Hippocampal formation (tissue), 2 donors: ENCODE measurements at places on chromosomes 1 and 21.

- peak; percentile 55 for DNase-seq
These were observed 89.4 kb upstream of the IPO9 start for GRCh38 chr1:201739492-201740085.

DNA sequence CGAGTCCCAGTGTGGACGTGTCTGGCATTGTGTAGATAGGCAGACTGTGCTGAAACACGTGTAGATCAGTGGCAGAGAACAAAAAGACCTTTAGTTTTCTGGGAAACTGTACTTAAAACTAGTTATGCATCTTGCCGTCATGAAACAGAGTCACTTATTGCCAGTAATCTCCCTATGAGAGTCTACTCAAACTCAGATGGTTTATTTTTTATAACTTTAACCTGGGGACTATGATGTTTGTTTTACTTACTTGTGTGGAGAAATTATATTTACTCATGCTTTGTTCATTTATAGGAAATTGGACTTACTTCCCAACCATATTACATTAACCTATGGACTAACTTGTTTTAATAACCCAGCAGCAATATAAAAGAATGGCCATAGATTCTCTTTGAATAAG, 54.1 kb upstream of the ABCG1 start:
- no peak for DNase-seq

DNA sequence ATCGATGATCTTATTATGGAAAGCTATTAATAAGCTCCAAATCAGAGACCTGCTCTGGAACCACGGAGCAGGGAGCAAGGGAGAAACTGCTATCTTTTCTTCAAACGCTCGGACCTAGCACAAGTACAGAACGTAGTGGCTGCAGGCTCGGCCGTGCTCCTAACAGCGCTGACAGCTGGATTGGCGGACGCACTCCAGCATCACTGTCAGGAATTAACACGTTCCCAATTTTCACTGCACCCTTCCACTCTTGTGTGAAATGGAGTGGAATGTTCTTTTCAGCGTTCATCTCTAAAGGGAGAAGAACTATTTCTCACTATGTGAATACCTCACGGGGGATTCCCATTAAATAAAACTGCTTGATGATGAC, 106.9 kb downstream of the ZNF281 start:
- peak; percentile 36 for DNase-seq

GRCh38 chr21:41048145-41048544, 119.8 kb upstream of the BACE2 start:
- no peak for DNase-seq

DNA sequence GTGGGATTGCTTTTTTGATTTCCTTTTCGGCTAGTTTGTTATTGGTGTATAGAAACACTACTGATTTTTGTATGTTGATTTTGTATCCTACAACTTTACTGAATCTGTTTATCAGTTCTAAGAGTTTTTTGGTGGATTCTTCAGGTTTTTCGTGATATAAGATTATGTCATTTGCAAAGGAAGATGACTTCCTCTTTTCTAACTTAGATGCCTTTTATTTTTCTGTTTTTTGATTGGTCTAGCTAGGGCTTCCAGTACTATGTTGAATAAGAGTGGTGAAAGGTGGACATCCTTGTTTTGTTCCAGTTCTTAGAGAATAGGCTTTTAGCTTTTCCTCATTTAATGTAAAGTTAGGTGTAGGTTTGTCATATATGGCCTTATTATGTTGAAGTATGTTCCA, 13.1 kb upstream of the NHLH2 start:
- no peak for DNase-seq

- no peak for DNase-seq
These were observed 28.0 kb downstream of the NUAK2 start for GRCh38 chr1:205293350-205294074.

DNA sequence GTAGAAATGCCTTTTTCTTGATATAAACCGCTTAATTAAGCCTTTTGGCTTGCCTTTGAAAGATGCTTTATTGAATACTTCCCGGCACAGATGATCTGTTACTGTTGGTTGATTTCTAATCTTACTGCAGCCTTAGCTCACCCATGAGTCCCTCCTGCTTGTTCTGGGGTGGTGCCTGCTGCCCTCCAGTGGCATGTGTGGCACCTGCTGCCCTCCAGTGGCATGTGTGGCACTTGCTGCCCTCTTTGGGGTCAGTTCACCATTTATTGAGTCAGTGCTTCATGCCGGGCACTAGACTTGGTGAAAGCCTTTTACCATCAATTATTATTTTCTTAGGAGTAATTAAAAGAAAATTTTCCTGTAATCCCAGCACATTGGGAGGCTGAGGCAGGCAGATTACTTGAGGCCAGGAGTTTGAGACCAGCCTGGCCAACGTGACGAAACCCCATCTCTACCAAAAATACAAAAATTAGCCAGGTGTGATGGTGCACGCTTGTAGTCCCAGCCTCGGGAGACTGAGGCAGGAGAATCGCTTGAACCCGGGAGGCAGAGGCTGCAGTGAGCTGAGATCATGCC, 54.3 kb downstream of the ADARB1 start:
- peak; percentile 74 for DNase-seq

DNA sequence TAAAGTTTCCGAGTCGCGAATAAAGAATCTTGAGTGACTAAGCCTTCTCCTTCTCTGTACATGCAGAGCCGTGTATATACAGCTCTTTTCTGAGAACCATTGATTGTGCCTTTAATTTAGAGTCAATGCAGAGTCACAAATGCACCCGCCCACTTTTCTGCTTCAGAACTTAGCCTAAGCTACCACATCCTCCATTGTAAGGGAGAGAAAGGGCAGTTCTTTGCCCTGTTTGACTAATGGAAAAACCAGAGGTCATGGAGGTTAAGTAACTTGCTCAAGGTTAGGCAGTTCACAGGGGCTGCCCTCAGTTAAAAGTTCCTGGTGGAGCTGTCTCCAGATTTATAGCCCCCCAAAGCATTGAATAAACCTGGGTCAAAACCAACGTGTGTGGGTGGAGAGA, 139.6 kb downstream of the TOMM20 start:
- no peak for DNase-seq

- no peak for DNase-seq
These were observed 10.5 kb upstream of the C1orf105 start for GRCh38 chr1:172410027-172410426.

DNA sequence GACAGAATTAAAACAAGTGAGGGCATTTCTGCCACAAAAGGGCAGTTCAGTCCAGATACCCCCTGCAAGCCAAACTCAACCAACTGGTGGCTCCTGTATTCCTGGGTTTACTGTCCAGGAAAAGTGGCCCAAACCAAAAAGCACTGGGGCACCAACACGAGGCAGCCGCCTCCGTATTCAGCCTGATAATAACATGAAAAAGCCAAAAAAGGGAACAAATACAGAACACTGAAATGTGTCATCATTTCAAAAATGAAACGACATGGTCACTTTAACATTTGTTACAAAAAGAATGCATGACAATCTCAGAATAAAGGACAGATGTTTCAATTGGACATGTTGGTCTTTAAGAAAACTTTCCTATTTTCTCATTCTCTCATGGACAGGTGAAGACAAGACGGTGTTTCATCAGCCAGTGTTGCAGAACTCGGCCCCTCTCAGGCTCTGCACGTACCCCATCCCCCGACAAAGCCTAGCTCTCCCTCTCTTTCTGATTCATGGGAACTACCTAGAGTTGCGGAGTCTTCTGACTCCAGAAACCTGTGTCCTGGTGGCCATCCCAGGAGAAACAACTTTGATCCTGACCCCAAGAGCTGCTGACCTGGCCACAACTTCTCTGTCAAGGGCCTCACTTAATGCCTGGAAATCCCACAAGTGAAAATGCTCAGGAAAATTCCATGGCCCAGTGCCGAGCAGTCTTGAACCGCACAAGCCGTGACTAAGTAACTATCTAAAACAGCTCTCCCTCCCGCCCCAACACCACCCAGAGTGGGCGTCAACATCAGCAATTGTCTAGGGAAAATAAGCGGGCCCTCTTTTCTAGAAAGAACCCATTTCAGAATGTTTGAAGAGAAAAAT, 27.1 kb downstream of the ZBTB17 start:
- DNase-seq, result no peak

DNA sequence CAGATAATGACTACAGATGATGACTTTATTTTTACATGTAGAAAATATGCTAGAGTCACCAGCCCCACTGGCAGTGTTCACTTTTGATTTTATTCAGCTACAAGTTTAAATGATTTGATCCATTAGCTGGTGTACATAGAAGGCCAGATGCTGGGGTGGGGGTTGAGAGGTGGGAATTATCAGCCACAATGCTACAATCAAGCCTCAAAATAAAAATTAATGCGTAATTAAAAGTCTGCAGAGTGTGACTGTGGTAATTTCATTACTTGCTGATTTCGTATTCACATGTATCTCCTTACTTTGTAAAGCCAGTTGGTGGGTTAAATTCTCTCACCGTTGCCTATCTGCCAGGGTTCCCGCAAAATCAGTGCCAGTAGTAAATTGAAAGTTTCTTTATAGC, 109.3 kb downstream of the GALNT2 start:
- no peak for DNase-seq

GRCh38 chr1:183920651-183921050, 115.7 kb downstream of the RGL1 start:
- DNase-seq, result peak; percentile 70

- no peak for DNase-seq
These were observed 1.2 kb downstream of the EPHB2 start for GRCh38 chr1:22711591-22712501.

GRCh38 chr1:232521660-232522059, 108.3 kb downstream of the SIPA1L2 start:
- no peak for DNase-seq

GRCh38 chr1:106912131-106912530, 144.3 kb upstream of the PRMT6 start:
- DNase-seq, result no peak

DNA sequence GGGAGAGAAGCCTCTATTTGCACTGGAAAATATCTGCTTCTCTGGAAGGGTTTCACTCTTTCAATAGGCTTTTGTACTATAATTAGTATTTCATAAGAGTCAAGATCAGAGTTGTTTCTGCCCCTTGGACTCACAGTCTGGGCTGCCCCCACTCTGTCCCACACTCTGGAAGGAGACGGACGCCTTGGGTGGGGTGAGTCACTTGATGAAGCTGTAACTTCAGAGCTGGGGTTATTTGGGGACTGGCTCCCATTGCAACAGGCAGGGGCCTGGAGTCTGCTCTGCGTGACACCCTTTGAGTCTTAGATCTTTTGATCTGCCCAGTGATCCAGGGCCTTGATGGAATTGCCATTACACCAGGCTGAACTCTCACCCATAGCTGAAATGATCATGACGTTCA, 4.0 kb upstream of the KCNA10 start:
- no peak for DNase-seq

DNA sequence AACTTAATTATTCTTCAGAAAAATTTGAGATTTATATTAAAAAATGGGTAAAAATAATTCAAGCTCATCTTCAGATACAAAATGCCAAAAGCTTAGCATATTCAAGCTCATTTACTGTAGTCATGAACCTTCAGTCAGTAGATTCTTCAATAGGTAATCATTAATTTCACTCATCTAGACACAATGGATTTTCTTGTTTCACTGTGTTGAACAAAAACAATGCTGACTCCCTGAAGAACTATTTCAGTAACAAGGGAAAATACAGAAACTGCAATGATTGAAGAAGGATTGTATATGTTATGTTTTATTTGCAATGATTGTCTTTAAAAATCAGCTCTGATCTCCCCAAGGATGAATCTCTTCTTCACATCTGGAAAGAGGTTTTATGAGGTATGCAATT, 9.2 kb upstream of the HOOK1 start:
- DNase-seq, result no peak

- DNase-seq, result no peak
These were observed 18.1 kb upstream of the IRF2BP2 start for GRCh38 chr1:234628089-234628488.

DNA sequence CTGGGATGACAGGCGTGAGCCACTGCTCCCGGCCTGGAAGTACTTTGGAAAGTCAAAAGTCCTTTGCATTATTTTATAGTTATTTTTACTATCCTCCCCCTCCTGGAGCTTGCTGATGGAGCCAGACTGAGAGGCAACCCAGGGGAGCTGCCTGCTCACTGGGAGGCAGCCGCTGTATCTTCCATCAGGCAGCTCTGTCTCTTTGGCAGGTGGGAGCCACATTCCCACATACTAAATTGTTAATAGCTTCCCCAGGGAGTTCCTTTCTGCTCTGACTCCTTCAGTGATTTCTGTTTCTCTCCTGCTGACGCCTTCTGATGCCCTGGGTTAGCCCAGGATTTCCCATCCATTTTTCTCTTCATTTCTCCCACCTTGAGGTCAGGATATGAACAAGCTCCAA, 4.9 kb upstream of the OPRD1 start:
- no peak for DNase-seq

- DNase-seq, result no peak
These were observed 23.2 kb downstream of the FUBP1 start for GRCh38 chr1:77955709-77956108.

DNA sequence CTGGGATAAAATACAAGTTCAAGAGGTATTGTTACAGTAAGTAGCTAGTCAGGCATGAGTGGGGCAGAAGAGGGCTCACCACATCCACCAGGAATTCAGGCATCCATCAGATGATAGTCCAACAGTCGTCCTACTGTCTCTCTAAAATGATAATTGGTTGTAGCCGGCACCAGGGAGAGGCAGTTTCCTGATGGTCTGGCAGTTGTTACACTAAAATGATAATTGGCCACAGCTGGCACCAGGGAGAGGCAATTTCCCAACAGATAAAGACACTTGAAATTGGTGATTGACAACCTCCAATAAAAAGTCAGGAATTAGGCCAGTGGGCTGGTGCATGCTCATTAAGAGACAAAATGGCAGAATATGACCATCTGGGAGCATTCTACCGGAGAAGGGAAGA, 545.8 kb downstream of the AMY1C start:
- no peak for DNase-seq

GRCh38 chr1:228015276-228016180, 8.7 kb downstream of the WNT3A start:
- DNase-seq, result no peak

DNA sequence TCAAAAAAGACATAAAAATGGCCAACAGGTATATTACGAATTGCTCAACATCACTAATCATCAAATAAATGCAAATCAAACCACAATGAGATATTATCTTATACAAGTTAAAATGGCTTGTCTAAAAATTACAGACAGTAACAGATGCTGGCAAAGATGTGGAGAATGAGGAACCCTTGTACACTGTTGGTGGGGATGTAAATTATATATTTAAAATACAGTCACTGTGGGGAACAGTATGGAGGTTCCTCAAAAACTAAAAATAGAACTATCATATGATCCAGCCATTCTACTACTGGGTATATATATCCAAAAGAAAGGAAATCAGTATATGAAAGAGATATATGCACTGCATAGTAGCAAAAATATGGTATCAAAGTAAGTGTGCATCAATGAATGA, 1037.2 kb upstream of the B3GALT2 start:
- DNase-seq, result no peak

GRCh38 chr1:202193614-202194327, at the start of gene LGR6:
Gene LGR6 (plus strand): TSS chr1:202193799. CDS start chr1:202193990, 191 bp downstream.
- DNase-seq, result no peak

- DNase-seq, result no peak
These were observed 25.0 kb upstream of the BCL9 start for GRCh38 chr1:147516157-147516917.

GRCh38 chr1:240914506-240914905, 302.6 kb upstream of the GREM2 start:
- DNase-seq, result no peak
